ENCODE measurements at places on chromosomes 16 and 17.
A peak's percentile ranks its signal among the peaks of the same experiment; 100 is the strongest.

GRCh38 chr17:47257651-47258339 lies 4.2 kb downstream of the ITGB3 start:
- DNase-seq = peak; percentile 75

DNA sequence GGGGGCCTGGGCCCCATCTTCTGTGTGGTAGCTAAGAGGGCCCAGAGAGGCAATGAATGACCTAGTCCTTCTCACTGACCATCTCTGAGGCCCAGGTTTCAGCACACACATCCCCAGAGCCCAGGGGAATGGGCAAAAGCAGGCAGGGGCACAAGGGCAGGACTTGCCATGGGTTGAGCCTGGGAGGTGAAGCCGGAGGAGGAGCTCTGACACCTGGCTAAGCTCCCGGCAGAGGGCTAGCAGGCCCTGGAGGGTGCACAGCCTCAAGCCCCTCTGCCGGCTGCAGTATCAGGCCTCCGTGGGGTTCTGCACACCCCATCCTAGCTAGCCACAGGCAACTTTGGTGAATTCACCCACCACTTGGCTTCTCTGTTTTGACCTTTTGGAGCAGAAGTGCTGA lies 5.3 kb downstream of the SRCIN1 start:
- DNase-seq = no peak

DNA sequence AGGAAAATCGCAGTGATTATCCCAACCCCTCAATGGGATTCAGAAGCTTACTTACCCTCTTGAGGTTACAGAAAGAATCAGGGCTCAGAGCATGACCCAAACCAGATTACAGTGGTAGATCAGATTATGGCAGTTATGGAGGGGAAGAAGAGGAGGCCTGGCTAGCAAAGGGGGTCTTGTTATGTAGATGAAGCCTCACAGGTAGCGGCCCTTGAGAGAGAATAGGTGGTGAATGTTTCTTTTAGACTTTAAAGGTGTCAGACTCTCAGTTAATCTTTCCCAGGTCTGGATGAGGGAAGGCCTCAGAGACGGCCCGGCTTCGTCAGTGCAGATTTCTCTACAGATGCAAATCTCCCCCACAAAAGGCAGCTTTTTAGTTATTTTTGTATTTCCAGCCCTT lies 15.6 kb downstream of the RNF112 start:
- no peak for DNase-seq

GRCh38 chr16:12995721-12996372 lies 94.4 kb downstream of the SHISA9 start:
- DNase-seq = no peak

DNA sequence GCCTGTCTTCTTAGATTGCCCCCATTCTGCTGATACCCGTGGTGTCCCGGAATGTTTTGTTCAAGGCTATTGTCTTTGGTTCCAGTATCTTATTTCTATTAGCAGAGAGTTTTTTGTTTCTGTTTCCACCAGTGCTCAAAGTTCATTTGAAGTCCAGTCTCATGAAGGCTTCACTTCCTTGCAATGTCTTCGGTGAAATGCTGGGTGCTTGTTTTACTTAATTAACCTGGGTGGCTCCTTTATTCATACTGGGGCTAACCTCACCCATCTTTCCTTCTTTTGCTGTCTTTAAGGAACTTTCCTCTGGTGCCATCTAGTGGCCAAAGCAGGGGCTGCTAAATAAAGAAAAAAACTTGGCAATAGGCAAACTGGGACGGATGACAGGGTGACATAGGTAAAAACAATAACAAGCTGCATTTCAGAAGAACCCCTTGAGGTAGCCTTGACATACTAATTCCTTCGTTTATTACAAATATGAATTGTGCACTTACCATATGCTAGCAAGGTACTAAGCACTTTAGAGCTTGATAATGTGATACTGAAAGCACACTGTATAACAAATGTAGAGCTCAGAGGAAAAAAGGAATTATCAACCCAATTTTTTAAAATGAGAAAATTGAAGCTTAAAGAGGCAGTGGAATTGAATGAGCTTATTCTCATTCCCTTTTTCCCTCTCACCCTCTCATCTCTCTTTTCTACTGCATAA lies 2.8 kb upstream of the SMIM36 start:
- peak; percentile 77 for DNase-seq
